ENCODE measurements at places on chromosomes 3 and 15. TPM values are rescaled to one million over a fixed set of nuclear protein-coding genes. Genes with fewer than 3 reads are reported as not detected.

GRCh38 chr3:129657261-129658046 is 51.0 kb upstream of the PLXND1 start:
- no peak for DNase-seq

- DNase-seq: no peak
Observed at GRCh38 chr3:50203809-50204803, 965 bp upstream of the SLC38A3 start.

- peak; percentile 30 for DNase-seq
Observed at GRCh38 chr3:119978554-119979208, 115.6 kb downstream of the GSK3B start.

GRCh38 chr15:83285284-83285978 is 967 bp upstream of the BNC1 start:
- DNase-seq: no peak

DNA sequence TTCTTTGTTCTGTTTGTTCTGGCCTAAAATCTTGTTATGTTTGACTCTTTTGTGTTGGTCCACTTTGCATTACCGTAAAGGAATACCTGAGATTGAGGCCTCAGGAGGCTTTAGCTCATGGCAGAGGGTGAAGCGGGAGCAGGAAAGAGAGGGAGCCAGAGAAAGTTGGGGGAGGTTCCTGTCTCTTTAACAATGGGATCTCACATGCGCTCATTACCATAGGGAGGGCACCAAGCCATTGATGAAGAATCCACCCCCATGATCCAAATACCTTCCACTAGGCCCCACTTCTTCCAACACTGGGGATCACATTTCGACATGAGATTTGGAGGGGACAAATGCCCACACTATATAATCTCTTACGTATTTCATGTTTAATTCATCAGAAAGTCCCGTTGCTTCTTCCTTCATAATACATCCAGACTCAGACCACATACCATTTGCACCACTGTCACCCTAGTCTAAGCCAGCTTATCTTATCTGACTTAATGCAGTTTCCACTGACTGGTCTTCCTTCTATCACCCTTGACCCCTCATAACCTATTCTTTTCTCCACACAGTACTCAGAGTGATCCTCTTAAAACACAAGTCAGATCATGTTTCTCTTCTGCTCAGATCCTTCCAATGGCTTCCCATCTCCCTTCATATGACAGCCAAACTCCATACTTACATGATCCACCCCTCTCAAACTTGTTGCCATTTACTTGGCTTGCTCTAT is 13.5 kb downstream of the KBTBD8 start:
- no peak for DNase-seq

DNA sequence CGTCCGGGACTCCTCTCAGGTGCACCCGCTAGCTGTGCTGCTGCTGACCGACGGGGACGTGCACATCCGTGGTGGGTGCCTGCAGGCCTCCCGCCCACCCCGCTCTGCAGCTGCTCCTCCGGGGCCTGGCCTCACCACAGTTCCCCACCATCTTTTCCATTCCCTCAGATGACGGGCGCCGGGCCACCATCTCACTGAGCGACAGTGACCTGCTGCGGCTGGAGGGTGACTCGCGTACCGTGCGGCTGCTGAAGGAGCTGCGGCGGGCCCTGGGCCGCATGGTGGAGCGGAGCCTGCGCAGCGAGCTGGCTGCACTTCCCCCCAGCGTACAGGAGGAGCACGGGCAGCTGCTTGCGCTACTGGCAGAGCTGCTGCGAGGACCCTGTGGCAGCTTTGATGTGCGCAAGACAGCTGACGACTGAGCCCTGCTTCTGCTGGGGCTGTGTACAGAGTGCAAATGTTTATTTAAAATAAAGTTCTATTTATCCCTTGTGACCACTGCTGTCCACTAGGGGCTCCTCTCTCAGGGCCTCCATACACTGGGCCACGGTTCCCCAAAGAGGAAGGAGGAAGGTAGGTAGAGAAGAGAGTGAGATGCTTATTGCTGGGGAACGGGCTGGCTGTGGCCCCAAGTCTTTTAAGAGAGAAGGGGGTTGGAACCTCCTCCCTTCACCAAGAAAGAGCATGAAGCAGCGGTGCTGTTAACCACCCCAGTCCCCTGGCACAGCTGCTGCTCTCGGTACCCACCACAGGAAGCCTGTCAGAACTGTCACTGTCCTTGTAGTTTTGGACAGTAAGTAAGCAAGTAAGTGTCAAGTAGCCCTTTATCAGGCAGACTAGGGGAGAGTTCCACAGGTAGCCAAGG is 47.0 kb downstream of the DHX30 start:
- no peak for DNase-seq

DNA sequence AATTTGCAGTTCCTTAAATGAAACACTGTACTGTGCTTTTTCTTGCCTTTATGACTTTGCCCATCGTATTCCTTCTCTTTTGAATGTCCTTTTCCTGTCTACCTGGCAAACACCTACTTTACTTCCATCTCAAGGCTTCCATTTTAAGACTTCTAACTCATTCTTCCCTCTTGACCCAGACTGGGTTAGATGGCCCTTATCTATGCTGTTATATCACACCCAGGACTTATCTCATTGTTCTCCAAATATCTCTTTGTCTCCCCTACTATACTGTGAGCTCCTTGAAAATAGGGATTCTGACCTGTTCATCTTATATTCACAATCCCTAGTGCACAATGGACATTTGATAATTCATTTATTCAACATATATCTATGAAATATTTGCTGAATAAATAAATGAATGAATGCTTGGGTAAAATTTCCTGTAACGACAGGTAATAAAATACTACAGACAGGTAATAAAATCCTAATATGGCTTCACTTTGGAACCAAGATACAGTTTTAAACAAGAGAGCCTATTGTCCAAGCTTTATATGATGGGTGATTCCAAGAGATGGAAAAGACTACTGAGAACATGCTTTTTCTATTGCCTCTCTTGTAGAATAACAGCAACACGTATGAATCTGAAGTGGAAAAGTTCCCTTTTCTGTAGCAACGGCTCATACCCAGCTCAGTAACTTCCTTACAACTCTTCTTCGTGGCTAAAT is 22.7 kb downstream of the EFL1 start:
- DNase-seq: no peak

DNA sequence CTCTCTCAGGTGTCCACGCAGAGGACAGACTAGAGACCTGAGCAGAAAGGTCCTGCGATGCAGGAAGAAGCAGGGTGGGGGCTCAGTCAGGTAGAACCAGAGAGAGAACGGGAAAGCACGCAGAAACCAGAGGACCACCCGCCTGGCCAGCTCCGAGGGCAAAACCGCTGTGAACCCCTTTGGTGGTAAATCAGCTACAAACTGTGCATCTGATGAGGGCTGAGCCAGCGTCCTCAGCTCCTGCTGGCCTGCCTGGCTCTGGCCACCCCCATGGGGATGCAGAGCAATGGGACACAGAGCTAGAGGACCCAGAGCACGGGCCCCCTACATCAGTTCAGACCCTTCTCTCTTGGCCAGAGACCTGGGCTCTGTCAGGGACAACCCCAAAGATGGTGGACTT is 44.6 kb downstream of the WNT7A start:
- DNase-seq: no peak

- no peak for DNase-seq
Observed at GRCh38 chr3:129599073-129599472, 7.4 kb downstream of the PLXND1 start.

DNA sequence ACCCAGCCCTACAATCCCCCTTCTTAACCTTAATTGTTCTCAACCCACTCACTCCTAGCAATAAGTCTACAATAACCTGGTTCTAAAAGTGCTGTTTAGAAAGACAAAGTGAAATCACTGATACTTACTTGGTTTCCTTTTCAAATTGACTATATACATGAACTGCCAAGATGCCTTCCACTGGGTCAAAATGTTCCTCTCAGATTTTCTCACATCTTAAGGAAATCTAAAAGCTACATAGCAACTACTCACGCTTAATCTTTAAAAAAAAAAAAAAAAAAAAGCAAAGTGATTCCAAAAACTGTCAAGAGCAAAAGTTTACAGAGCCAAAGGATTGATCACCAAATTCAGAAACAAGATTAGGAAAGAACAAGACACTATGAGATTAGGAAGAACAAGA is 68.7 kb upstream of the MAP4 start:
- no peak for DNase-seq

DNA sequence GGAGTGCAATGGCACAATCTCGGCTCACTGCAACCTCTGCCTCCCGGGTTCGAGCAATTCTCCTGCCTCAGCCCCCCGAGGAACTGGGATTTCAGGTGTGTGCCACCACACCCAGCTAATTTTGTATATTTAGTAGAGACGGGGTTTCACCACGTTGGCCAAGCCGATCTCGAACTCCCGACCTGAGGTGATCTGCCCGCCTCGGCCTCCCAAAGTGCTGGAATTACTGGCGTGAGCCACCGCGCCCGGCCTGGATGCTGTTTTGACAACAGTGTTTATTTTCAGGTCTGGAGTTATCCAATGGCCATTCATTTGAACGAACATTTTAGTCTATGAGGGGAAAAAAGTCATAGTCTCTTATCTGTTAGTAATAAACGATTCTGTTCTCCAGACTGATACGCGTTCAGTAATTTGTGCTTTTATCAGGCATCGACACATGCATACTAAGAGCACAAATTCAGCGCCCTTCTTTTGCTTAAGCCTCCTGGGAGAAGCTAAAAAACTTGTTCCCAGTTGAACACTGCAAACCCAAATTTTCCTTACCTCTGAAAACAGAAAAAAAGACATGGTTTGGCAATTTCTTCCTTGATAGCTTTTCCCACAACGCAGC is 1.3 kb downstream of the B3GALNT1 start:
- no peak for DNase-seq

The CCDC191 gene
- 0.49 TPM for total RNA-seq

The ERC2 gene
- total RNA-seq: not detected

The ARL13B gene
- 1.2 TPM for total RNA-seq

The LSAMP gene
- not detected for total RNA-seq

Data from gastrocnemius medialis (tissue), 4 donors.